ENCODE measurements at places on chromosomes 13 and 19.

DNA sequence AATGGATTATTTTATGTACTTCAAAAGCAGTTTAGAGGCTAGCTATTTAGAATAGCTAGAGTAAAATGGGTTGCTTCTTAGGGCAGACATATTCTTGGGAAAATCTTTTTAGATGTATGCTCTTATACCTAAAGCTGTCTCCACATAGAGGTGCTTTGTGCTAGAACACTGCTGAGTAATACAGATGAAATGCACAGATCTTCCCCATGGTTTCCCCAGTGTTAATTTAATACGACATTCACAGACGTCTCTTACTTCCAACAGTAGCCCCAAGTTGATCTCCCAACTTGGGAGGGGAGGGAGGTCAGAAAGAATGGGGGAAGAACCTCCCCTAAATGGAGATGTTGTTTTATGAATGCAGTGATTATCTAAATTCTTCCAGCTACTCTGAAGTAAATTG is 16.9 kb downstream of the NALCN start:
- DNase-seq = no peak

GRCh38 chr13:74280093-74280794 is 146.0 kb upstream of the KLF12 start:
- DNase-seq = no peak

- DNase-seq = no peak
Observed at GRCh38 chr19:46201454-46202310, 27.9 kb upstream of the IGFL1 start.

DNA sequence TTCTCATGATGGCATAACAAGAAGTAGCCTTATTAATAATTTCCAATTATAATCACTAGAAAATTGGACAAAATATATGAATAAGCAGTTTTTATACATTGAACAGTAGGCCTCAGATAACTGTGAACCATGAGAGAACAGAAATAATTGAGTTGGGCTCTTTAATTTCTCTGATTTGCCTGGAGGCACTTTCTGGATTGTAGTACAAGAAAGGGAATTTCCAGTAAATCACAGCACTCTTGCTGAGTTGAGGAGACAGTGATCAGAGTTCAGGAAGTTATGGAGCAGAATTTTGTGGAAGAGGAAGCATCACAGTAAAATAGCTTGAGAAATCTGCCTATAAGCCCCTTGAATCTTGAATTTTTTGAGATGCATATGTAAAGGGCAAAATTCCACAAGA is 216.2 kb downstream of the MAB21L1 start:
- no peak for DNase-seq

- no peak for DNase-seq
Observed at GRCh38 chr19:29533578-29534544, 8.1 kb downstream of the VSTM2B start.

GRCh38 chr19:55346725-55347441 is 7.2 kb downstream of the KMT5C start:
- no peak for DNase-seq

- no peak for DNase-seq
Observed at GRCh38 chr19:50203281-50204080, at the start of gene MYH14. Gene MYH14 (plus strand): TSS chr19:50203622. CDS start chr19:50210366, 6,744 bp downstream.

DNA sequence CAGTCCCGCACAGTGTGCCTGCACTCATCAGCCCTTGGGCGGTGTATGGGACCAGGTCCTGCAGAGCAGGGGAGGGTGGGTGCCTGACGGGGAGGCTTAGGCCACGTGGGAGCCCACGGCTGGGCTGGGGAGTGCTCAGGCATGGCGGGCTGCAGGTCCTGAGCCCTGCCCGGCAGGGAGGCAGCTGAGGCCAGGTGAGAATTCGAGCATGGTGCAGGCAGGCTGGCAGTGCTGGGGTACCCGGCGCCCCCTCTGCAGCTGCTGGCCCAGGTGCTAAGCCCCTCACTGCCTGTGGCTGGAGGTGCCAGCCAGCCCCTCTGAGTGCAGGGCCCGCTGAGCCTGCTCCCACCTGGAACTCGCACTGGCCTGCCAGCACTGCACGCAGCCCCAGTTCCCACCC is 630.9 kb upstream of the PCDH20 start:
- DNase-seq = no peak

DNA sequence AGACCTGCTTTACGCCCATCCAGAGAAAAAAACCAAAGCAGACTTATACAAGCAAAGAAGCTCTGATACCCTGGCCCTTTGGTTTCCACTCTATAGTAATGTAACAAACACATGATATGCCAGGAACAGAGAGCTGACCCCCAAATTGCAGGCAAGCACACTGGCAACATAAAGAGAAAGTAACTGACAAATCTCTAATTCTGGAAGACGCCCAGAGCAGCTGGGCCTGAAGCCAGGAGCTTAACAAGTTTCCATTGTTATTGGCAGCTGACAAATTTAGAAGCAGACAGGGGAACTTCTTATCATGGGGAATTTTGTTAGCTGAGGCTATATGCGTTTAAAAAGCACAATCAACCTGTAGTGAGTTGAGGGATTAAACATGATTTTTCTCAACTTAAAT is 158.0 kb downstream of the DLEU7 start:
- DNase-seq = no peak

GRCh38 chr13:52348071-52348470 is 57.9 kb downstream of the THSD1 start:
- no peak for DNase-seq

GRCh38 chr19:28960986-28961705 is 251.8 kb downstream of the UQCRFS1 start:
- DNase-seq = no peak

GRCh38 chr13:97695684-97696083 is 257.8 kb upstream of the IPO5 start:
- no peak for DNase-seq

DNA sequence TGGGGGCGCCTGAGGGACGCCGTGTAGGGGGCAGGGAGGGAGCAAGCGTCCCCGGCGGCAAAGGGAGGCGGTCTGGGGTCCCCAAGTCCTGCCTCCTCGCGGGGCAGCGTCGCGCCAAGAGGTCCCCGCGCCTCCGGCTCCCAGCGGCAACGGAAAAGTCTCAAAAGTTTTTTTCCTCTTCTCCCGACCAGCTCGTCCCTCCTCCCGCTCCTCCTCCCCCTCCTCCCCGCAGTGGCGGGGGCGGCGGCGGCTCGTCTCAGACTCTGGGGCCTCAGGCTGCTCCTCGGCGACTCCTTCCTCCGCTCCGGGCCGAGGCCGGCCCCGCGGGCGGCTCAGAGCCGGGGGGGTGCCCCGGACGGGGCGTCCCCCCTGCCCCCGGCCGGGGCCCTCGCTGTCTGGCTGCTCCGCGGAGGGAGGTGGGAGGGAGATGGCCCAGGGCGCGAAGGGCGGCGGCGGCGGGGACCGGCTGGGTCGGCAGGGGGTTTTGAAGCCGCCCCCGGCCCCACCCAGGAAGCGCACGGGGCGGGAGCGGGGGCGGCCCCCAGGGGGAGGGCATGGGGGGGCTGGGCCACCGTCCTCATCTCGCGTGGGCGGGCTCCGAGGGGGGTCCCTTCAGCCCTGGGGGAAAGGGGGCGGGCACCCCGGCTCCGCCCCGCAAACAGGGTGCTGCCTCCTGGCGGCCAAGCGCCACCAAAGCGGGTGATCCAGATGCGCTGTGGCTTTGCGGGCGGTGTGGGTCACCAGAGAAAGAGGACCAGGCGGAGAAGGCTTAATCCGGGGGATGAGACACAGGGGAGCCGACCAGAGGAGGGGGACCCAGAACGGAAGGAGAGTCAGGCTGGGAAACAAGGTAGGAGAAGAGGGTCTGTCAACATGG is at the start of gene TGFB1:
Gene TGFB1, minus strand, starts transcription at position 457 of the 877 bp plus-strand sequence. CDS start 878 bp downstream, outside the sequence.
- peak; percentile 91 for DNase-seq

GRCh38 chr13:33940256-33940655 is 122.3 kb downstream of the RFC3 start:
- no peak for DNase-seq

DNA sequence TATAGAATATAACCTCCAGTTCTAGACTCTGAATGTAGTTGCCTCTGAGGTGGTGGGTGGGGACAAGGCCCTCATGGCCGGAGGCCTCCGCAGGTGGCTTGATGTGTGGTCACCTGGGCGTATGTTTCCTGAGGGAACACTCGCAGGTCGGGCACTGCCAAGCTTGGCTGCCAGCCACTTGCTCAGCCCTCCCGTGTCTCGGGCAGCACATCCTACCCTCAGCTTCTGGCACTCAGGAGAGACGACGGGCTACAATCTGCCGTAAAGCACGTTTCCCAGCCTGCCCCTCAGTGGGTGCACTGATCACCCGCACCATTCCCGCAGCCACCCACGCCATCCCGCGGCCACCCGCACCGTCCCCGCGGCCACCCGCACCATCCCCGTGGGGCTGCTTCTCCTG is 15.2 kb downstream of the THOP1 start:
- no peak for DNase-seq
